Stimulated activated CD8-positive, alpha-beta memory T cell treated with anti-CD3 and anti-CD28 coated beads, Interleukin-12 subunit alpha, Interleukin-12 subunit beta, amount 100 ng/mL, for 4 hours (primary cell): ENCODE measurements at places on chromosomes 6 and 20.

GRCh38 chr6:95230071-95230740 is 347.1 kb upstream of the MANEA start:
- no peak for DNase-seq

GRCh38 chr6:151330130-151330696 is 61.1 kb downstream of the ZBTB2 start:
- no peak for DNase-seq

DNA sequence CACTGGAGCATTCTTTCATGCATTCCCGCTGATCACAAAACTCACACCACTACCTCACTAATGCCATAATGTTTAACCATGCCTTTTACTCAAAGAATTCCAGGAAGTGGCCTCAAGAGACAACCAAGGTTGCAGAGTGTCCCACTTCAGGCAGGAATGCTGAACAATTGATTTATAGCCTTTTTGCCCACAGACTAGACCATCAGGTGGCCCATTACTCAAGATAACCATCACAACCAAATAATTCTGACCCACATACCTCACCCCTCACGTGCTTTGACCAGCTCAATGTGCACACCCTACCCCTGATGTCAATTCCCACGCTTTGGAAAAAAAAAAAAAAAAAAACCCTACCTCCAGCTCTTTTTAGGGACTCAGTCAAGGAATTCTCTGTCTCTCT is 220.6 kb upstream of the UFL1 start:
- DNase-seq = no peak

GRCh38 chr20:13028001-13028400 is 19.2 kb downstream of the SPTLC3 start:
- DNase-seq = no peak

DNA sequence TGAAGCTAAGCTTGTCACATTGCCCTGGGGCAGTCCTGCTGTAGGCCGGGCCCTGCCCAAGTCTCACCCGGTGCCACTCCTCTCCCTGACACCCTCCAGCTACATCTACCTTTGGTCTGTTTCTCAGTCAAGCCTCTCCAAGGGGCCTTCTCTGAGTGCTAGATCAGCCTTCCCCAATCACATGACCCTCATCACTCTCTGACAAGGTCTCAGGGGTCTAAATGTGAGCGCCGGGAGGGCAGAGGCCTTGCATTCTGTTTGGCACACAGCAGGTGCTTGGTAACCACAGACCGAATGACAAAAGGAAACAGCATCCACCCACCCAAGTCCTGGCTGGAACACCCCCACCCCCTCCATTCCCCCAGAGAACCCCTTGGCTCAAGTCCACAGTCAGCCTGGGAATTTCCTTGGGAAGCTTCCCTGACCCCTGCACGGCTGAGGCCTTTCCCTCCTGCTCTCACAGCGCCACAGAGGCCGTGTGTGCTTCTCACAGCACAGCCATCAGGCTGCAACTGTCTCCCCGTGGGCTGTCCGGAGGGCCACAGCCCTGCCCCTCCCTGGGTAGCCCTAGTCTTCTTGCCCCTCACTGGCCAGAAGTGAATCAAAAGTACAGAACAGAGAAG is 32.9 kb downstream of the PKIG start:
- no peak for DNase-seq

DNA sequence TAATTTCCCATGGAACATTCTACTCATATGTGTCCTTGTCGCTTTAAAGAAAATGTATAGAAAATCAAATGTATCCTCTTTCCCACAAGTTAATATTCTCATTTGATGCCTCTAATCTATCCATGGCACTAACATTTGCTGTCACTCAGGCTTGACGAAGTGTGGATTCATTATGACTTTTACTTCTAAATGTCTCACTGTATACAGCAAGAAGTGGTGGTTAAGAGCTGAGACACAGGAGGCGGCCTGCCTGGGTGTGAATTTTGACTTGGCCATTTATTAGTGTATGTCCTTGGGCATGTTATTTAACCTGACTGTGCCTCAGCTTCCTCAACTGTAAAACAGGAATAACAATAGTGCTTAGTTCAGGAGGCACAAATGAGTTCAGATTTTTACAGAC is 70.0 kb downstream of the TRMT6 start:
- no peak for DNase-seq

DNA sequence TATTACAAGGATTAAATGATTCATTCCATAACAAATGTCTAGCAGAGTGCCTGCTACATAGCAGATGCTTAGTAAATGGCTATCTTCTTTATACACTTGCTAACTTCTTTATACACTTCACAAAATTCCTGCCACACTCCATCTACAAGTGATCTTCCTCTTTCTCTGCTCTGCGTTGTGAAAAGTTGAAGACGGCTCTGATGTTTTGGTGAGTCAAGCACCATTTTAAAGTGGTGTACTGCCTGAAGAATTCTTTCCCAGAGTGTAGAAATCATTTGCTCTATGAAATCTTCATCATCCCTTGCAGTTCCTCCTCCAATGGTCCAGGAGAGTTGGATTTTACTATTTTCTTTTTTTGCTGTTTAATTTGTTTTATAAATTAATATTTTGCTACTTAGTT is 74.9 kb downstream of the TNFAIP3 start:
- no peak for DNase-seq

- DNase-seq = no peak
Observed at GRCh38 chr6:53546281-53546680, 1.4 kb upstream of the GCLC start.

GRCh38 chr20:16517946-16518783 is 55.1 kb downstream of the KIF16B start:
- DNase-seq = no peak

DNA sequence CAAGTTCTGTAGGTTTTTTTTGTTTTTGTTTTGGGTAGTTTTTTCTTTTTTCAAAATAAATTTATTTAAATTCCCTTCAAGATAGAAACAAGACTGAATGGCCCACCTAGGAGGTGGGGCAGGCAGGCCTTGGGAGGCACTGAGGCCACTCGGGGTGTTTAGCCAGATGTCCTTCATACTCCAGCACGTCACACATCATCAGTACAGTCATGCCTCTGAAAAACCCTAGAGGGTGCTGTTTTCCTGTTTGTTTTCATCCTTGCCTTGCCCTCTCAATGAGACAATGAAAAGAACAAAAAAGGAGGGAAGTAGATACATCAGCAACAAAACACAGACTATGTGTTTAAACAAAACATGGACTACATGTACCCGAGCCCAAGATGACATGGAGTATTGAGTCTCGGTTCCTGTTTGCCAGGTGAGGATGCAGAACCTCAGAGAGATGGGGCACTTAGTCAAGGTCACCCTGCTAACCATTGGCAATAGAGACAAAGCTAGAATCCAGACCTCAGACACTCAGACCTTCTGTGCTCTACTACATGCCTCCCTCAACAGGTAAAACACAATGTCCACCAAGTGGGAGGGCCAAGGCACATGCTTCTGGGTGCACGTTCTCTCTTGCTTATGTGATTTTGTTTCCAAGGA is 26.8 kb upstream of the CLIC5 start:
- DNase-seq = no peak

- DNase-seq = no peak
Observed at GRCh38 chr6:6218759-6219085, 101.7 kb downstream of the F13A1 start.

GRCh38 chr6:165889636-165890403 is 226.8 kb upstream of the PDE10A start:
- no peak for DNase-seq

- DNase-seq = no peak
Observed at GRCh38 chr6:142284419-142284818, 17.4 kb upstream of the ADGRG6 start.

DNA sequence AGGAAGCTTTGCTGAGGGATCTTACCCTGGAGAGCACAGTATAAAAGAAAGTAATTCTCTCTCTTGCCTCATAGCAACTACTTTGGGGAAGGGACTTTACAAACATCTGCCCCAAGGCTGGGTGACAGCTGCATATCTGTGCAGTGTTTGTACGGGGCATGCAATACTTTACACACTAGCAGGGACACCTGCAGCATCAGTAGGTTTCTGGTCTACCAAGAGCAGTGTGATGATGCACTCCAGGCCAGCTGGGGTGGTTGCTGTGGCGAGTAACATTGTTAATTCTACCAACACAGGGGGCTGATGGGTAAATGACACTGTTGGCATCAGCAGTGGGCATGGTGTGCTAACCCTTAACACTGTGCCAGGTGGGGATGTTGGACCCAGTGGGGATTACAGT is 48.0 kb downstream of the ADTRP start:
- DNase-seq = no peak

DNA sequence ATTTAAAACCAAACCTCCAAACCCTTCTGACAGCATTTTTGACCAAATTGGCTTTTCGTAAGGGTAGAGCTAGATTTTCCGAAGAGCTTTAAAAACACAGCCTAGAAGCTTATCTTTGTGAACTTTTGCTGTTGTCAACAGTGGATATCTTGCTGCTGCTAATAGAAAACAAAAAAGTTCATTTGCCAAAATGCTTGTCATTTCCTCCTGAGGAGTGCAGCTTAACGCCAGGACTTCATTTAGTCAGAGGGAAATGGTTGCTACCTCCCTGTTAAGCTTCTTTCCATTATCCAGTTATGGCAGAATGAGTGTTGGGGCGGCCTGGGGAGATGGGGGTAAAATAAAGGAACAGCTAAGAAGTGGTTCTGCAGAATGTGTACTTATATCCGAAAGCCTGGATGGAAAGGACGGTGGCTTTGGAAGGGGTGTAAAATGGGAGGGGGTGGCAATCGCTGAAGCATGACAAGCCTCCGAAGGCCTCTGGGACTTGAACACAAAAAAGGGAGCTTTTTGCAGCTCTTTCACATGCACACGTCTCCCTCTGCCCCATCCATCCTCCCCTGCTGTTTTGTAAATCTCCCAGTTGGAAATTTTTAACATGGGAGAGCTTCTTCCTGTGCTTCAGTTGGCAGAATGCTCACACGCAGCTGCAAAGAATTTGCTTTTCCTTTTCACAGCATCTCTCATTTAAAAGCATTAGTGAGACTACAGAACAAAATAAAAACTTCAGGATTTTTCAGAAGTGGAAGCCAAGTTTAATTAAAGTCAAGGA is 22.5 kb downstream of the JARID2 start:
- DNase-seq = no peak

DNA sequence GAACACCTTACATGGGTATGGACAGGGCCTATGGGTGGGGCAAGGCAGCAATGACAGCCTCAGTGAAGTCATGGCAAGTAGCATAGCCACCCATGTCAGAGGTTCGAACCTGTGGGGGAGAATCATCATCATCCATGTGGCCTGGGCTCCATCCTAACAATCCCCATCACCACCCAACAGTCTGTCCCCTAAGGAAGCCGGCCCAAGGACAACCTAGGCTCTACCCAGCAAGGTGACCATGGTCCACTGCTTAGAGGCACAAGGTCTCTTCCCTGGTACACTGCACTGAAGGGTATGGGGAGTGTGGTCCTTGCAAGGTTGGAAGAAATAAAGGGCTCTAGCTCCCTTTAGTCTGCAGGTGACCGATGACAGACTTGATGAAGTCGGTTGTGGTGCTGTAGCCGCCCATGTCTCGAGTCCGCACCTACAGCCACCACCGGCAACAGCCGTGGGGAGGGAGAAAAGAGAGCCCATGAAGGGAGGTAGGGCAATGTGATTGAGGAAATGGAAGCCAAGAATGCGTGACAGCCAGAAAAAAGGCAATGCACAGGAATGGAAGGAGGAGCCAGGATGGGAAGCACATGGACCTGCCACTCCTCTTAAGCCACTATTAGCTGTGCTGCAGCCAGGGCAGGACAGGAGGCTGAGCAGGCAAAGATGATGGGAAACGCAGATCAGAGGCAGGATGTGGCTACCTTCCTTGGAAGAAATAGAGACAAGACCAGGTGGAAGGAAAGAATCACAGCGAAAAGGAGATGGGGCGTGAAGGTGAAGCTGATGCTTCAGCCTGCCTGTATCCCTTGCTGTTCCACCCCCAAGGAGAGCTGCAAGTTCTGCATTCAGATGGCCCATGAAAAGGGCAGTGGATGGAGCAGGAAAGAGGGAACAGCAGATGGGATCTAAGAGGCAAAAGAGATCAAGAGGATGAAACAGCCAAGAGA is 5.3 kb downstream of the IDH3B start:
- no peak for DNase-seq

DNA sequence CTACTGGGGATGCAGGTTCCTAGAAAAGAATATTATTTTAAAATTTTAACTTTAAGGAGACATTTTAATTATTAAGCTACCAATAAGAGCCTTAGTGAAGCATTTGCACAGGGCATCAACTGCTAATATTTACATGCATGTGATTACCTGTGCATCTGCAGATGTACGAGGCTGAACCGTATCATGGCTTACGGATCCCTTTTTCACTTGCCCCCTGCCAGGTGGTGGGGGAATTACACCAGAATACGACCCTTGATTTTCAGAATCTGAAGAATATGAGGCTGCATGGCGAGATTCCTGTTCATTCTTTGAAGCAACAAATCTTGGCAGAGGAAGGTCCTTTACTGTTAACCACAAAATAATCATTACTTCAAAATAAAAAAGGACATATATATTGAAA is 42.7 kb downstream of the REPS1 start:
- no peak for DNase-seq

DNA sequence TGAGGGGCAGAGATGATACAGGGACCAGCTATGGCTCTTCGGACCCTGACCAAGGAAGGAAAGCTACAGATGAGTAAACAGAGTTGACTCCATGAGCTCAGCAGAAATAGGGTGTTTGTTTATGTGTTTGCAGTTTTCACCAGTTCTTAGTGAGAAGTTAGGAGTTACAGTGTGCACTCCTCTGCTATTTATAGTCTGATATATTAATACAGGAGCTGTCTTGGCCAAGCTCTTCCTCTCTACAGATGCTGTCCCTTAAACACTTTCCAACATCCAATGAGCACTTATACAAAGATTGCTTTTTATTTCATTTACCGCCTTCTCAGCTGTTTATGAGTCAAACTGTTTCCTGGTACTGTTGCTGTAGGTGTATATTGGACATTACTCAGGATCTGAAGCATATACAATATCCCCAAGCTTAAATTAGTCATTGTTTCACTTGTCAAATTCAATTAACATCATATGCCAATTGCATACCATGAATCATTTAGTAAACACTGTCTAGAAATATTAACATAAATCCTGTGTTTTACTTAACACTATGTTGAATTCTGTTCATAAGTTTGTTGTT is 618.0 kb downstream of the PRKN start:
- DNase-seq = no peak

GRCh38 chr6:6368684-6369052 is 48.2 kb upstream of the F13A1 start:
- DNase-seq = no peak

- DNase-seq = no peak
Observed at GRCh38 chr20:5171064-5171789, 44.4 kb downstream of the CDS2 start.

GRCh38 chr6:121726596-121726995 is 291.1 kb downstream of the GJA1 start:
- no peak for DNase-seq

DNA sequence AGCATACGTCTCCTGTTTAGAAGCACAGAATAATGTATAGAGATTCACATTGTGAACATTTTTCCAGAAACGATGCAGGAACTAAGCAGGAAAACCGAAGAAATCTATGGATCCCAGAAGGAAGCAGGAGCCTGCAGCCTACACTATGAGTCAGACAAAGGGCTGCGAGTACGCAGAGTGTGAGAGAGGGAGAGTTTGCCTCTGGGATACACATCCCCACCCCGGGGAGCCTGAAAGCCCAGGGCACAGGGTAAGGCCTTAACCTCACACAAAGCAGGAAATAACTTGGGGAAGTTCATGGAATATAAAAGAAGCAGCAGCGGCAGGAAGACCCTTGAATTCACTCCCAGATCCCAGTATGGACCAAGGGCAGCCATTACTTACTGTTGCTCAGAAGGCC is 842.1 kb upstream of the MANEA start:
- no peak for DNase-seq
